ENCODE measurements at places on chromosomes 4 and X. TPM values are rescaled to one million over a fixed set of nuclear protein-coding genes. Genes with fewer than 3 reads are reported as not detected.

GYPB gene
- polyA plus RNA-seq, result not detected

TLR7 gene
- 0.03 TPM for polyA plus RNA-seq

RS1 gene
- polyA plus RNA-seq, result not detected

CLDN34 gene
- polyA plus RNA-seq, result not detected

CTAG1A gene
- polyA plus RNA-seq, result not detected

ANK2 gene
- 35.5 TPM for polyA plus RNA-seq

GRCh38 chrX:115972717-115973116, 197.8 kb upstream of the AGTR2 start:
- no peak for DNase-seq

GRCh38 chr4:167088115-167088514, 146.2 kb downstream of the SPOCK3 start:
- DNase-seq, result no peak

- peak; percentile 87 for DNase-seq
These were observed 21.9 kb downstream of the ATP2B3 start for GRCh38 chrX:153539171-153539978.

DNA sequence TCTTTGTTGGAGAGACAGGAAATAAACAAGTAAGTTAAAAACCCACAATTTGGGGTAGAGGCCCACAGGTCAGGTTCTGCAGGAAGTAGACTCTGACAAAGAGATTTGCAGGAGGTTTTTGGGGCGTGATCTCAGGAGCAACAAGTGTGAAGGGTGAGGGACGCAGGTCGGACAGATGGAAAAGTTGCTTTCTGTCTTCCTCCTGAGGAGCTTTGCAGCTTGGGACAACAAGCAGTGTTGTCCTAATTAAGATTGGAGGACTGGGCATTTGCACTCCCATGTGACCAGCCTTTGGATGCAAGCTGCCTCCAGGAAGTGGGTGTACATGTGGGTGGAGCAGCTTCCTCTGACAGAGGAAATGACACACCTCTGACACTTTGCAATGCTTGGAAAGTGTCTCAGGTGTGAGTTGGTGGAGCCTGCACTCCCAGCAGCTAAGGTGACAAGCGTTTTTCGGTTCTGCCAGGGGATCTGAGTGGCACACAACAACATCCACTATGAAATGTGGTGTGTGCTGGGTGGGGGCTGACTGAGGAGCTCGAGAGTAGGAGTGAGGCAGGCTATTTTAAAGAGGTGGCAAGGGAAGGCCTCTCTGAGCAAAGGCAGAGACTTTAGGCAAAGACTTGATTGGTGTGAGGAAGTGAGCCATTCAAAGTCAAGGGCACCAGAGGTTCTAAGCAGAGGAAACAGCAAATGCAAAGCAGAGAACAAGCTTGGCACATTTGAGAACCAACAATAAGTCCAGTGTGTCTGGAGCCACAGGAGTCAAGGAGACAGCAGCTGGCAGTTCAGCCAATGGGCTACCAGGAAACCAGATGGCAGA, 339.8 kb upstream of the GATB start:
- DNase-seq, result no peak

DNA sequence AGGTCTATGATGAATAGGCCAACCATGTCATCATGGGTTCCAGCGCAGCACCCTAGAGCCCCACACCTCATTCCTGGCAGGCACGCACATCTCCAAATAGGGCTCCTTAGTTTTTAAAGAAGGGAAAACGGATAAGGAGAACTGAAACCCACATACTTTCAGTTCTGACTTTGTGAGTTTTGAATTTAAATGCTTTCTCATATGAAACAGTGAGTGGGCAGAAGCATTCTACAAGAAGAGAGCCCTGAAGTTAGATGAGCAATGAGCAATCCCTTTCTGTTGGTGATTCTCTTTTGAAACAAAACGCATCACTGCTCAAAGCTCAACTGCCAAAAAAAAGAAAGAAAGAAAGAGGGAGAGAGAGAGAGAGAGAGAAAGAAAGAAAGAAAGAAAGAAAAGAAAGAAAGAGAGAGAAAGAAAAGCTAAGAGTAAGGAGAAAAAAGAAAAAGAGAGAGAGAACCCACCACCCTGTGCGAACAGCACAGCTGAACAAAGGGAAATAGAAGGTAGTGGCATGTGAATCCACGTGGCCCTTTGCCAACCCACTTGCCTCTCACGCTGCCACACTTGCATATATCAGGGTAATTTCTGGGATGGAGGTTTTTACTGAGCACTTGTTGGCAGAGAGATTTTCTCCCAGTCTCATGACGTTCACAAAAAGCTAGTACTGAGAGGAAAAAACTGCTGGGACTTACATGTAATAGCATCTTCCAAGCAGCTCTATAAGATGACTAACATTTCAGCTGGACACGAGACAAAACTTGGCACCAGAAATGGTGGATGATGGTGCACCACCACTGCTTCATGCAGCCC, 31.0 kb downstream of the TMSB4X start:
- no peak for DNase-seq

DNA sequence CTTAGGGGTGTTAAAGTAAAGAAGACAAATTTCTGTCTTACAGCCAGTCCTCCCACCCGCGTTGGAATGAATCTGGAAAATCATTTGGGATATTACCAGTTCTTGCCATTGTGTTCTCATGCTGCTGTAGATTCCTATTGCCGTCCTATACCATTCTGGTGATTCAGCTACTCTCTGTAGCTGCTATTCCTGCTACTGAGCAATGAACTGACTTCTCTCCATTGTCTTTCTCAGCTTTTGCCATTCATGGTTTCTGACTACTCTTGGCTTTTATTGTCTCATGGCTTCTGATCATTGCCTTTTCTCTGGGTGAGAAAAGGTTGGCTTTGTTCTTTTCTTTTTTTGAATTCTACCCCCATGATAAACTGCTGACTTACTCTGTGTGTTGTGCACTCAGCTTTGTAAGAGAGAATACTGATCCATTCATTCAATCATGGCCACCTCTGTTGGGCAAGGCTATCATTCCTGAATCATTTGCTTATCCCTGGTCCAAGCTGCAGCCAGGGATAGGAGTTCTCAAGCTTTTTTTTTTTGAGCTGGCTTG, 27.7 kb upstream of the METAP1 start:
- no peak for DNase-seq

GRCh38 chr4:61468024-61468720, 268.0 kb downstream of the ADGRL3 start:
- DNase-seq, result no peak

- no peak for DNase-seq
These were observed 154.5 kb downstream of the ATP10D start for GRCh38 chr4:47639531-47639930.

DNA sequence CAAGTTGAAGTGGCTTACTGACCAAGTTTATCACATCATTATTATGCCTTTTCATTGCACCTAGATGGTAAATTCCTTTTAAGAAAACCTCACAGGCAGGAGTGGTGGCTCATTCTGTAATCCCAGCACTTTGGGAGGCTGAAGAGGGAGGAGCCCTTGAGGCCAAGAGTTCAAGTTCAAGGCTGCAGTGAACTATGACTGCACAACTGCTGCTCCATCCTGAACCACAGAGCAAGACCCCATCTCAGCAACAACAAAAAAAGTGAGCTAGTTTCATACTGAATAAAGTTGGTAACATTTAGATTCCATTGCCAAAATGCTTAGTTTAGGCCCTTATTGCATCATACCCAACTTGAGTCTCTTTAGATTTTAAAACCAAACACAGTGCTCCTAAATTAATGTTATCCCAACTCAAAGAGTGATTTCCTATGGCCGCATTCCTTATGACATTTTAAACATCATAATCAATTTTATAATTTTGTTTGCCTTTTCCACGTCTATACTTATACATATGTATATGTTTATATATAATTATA, 36.0 kb downstream of the PDS5A start:
- DNase-seq, result no peak

GRCh38 chr4:184396570-184397515, 77.5 kb downstream of the IRF2 start:
- peak; percentile 53 for DNase-seq

GRCh38 chr4:122959981-122960610, 37.7 kb upstream of the NUDT6 start:
- no peak for DNase-seq

DNA sequence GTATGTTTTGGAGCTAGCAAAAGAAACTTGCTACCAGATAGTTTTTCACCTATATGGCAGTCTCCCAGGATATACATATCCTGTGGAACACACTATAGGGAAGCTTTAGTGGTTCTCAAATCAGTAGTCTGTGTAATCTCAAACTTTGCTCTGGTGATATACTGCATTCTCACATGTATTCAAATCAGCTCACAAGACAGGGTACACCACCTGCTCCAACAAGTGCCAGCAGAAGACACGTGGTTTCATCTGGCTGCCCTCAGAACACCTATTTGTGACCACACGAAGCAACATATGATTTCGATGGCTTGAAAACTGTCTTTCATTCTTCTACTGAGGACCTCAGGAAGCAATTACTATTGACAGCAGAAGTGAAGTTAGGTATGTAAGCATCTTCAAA, 37.7 kb downstream of the BCLAF3 start:
- DNase-seq, result no peak

- no peak for DNase-seq
These were observed 79.8 kb downstream of the MID1IP1 start for GRCh38 chrX:38881066-38881465.

DNA sequence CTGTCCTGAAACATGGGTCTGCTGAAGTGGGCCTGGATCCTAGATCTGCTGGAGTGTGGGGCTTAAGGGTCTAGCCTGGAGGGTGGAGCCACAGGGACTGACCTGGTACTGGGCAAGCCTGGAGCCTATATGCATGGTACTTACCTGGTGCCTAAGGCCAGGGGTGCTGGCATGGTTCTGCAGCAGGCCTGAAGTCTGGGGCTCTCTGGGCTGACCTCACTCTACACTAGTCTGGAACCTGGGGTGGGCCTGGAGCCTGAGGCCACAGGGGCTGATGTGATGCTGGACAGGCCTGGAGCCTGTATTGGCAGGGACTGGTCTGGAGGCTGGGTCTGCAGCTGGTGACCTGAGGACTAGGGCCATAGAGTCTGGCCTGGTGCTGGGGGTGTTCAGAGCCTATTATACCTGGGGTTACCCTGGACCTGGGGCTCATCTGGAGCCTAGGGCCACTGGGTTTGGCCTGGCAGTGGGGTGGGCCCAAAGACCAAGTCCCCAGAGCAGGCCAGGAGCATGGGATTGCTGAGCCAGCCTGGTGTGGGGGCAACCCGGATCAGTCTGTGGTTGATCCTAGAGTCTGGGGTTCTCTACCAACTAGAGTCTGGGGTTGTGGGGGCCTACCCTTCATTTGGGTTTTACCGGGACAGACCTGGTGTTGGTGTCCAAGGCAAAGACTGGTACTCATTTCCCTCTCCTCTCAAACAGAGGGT, 179.6 kb downstream of the SLC4A4 start:
- DNase-seq, result no peak

DNA sequence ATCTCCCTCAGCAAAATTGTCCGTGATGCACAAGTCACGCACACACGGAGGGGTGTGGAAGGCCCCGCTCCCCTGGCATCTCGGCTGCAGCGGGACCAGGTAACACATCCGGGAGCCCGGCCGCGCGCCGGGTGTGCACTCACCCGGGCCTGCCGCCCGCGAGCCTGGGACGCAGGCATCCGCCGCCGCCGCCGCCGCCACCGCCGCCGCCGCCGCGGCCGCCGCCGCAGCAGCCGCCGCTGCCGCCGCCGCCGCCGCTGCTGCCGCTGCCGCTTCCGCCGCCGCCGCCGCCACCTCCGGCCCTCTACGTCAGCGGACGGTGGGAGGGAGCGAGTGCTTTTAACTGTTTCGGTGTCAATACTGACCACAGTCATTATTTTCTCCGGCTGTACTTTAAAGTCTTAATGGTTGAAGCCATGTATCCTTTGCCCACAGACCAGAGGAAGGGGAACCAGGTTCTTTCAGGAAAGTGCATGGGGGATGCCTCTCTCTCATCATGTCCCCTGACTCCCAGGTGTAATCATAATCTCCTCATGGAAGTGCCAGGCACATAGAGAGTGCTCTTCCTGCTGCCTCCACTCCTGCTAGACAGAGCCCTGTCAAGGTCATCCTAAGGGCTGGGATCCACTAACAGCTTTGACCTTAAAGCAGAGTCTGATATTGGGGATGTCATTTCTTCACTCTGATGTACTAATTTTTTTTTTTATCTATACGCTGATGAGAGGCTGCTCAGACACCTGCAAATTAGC, 38.0 kb downstream of the MAGEE2 start:
- DNase-seq, result peak; percentile 19

DNA sequence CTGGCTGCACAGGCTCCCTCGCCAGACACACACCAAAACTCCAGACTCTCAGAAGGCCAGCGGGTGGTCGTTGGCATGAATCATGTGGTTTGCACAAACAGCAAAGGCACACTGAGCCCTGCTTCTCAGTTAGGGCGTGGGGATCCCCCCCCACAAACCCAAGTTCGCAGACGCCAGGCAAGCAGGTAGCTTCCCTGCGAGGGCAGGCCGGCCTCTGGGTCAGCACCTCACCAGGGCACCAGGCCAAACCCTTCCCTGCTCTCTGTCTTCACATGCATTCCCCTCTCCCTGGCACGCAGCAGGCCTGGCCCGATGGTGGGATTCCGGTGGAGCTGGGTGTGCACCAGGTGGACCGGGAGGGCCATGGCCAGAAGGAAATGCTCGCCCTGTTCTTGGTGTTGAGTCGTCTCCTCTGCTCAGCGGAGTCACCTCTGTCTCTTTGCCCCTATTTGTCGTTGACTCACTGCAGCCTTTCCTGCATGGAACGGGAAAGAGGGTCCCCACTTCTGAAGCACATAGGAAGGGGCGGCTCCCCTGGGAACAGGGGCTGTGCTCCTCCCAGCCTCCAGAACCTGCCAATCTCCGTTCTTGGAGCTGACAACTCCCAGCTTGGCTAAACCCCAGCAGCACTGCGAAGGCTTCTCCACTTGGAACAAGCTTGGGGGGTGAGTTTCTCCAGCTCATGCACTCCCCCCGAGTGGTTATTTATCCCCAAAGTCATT, 51.4 kb downstream of the SORCS2 start:
- DNase-seq, result no peak

DNA sequence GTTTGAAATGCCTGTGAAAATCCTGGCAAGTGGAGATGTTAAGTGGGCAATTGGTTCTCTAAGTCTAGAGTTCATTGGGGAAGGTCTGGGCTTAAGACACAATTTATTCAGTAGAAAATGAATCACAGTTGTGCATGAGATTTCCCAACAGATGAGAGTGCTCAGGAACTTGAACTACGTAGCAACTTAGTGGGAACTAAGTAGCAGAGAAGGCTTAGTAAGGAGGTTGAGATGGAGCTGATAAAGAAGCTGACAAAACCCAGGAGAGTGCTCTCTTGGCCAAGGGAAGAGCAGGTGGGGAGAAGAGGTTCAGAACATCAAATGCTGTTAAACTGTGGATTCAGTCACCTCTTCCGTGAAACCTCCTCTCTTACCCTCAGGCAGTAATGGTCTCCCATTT, 33.0 kb downstream of the AFF1 start:
- no peak for DNase-seq

DNA sequence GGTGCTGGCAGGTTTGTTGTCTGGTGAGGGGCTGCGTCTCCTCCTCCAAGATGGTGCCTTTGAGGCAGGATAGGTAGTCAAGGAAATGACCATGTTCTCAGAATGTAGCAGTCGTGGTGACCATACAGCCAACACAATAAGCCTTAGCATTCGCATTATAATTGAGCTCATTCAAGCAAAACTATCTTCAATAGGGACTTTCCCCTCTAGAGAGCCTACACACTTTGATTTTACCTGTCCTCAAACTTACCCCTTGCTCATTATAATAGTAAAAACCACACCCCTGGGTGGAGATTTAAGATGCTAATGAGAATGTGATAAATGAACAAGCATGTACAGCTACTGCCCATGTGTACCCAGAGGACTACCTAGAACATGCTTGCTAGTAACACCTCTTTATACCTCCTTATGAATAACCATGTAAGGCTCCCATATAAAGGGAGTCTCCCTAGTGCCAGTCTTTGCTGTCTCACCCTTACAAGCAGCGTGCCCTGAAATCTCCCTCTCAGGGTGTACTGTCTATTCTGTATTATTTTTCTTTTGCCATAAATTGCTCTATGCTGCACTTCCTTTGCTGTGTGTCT, 48.2 kb downstream of the FGFBP1 start:
- DNase-seq, result no peak
